ENCODE measurements at places on chromosomes 1 and 21.

- H3K27me3 ChIP-seq, result no peaks in the 10 kb centered on the region
- no peaks in the 10 kb centered on the region for H3K4me1 ChIP-seq
- no peak for DNase-seq
- no peak overlapping the region for H3K27ac ChIP-seq
Observed at GRCh38 chr1:16292739-16293138, 55.8 kb upstream of the CPLANE2 start.

DNA sequence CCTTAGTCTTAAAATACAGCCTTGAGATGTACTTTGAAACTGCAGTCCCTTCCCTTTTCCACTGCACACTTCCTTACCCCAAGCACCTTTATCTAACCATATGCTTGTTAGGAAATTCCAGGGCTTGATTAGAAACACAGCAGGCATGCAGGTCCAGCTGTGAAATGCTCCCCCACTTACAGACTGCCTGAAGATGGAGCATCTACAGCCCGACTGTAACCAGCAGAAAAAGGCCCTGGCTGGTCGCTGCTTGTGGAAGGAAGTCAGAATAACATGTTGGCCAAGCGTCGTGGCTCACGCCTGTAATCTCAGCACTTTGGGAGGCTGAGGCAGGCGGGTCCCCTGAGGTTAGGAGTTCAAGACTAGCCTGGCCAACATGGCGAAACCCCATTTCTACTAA is 37.2 kb downstream of the VN1R5 start:
- no peak overlapping the region for H3K4me3 ChIP-seq
- no peaks in the 10 kb centered on the region for H3K27me3 ChIP-seq
- H3K27ac ChIP-seq, result no peak overlapping the region
- no peaks in the 10 kb centered on the region for H3K4me1 ChIP-seq
- DNase-seq, result no peak
- H3K36me3 ChIP-seq, result no peaks in the 10 kb centered on the region

DNA sequence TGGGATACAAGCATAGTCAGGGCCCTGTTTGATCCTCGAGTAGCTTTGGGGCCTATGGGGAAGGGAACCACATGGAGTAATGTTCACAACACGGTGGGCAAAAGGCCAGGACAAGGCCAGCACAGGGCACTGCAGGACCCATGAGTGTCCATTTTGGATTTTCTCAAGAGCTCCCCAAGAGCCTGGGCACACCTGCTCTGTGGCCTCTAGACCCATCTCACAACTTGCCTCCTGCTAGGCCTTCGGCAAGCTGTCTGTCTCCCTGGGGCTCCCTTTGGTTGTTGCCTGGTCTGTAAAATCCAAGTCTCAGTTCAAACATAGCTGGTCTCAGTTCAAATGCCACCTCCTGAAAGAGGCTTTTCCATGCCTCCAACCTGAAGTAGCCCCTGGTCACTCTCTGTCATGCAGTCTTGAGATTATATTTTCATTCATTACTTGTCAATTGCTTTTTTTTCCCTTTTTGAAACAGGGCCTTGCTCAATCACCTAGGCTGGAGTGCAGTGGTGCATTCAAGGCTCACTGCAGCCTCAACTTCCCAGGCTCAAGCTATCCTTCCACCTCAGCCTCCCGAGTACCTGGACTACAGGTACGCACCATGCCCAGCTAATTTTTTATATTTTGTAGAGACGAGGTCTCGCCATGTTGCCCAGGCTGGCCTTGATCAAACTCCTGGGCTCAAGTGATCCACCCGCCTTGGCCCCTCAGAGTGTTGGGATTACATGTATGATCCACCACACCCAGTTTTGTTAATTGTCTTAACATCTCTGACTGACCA is 107.4 kb downstream of the MATN1 start:
- H3K27me3 ChIP-seq, result no peaks in the 10 kb centered on the region
- H3K4me3 ChIP-seq, result no peak overlapping the region
- H3K36me3 ChIP-seq, result no peaks in the 10 kb centered on the region
- H3K27ac ChIP-seq, result no peak overlapping the region

GRCh38 chr1:109198043-109198695 is 15.5 kb upstream of the SARS1 start:
- no peaks in the 10 kb centered on the region for H3K36me3 ChIP-seq
- no peaks in the 10 kb centered on the region for H3K27me3 ChIP-seq
- H3K4me1 ChIP-seq, result no peaks in the 10 kb centered on the region
- no peak for DNase-seq
- H3K4me3 ChIP-seq, result no peak overlapping the region

- H3K27ac ChIP-seq, result no peak overlapping the region
- no peaks in the 10 kb centered on the region for H3K36me3 ChIP-seq
- H3K4me3 ChIP-seq, result no peak overlapping the region
- H3K27me3 ChIP-seq, result no peaks in the 10 kb centered on the region
Observed at GRCh38 chr1:232226197-232226712, 403.7 kb downstream of the SIPA1L2 start.

- DNase-seq, result no peak
- no peak overlapping the region for H3K27ac ChIP-seq
- no peaks in the 10 kb centered on the region for H3K27me3 ChIP-seq
- no peaks in the 10 kb centered on the region for H3K4me1 ChIP-seq
- no peak overlapping the region for H3K4me3 ChIP-seq
Observed at GRCh38 chr1:21447311-21447710, 7.4 kb downstream of the NBPF3 start.

DNA sequence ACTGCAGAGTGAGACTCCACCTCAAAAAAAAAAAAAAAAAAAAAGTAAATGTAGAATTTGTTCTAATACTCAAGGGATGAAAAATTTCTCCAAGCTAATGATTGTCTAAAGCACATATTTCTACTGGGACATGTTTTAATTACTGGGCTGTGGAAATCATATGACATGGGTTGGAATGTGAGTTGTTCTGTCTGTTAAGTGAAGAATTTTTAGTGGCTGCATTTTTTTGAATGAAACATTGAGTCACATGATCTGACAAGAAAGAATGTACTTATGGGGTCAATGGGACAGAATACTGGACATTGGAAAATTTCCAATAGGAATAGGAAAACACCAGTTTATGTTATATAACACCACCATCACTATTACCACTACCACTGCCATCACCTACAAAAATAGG is 123.8 kb upstream of the IVNS1ABP start:
- H3K27ac ChIP-seq, result no peak overlapping the region
- H3K4me3 ChIP-seq, result no peak overlapping the region
- H3K36me3 ChIP-seq, result no peaks in the 10 kb centered on the region
- H3K4me1 ChIP-seq, result peaks cover 20% of the 10 kb centered on the region

- H3K4me1 ChIP-seq, result no peaks in the 10 kb centered on the region
- DNase-seq, result no peak
- H3K27ac ChIP-seq, result no peak overlapping the region
- no peak overlapping the region for H3K4me3 ChIP-seq
- H3K27me3 ChIP-seq, result no peaks in the 10 kb centered on the region
- H3K36me3 ChIP-seq, result no peaks in the 10 kb centered on the region
Observed at GRCh38 chr1:33735624-33736023, 128.3 kb upstream of the HMGB4 start.

- H3K27me3 ChIP-seq, result no peaks in the 10 kb centered on the region
- H3K27ac ChIP-seq, result no peak within 1 kb of the TSS
- DNase-seq, result no peak
- H3K4me1 ChIP-seq, result no peaks in the 10 kb centered on the region
Observed at GRCh38 chr1:99264201-99265021, at the start of gene PLPPR4. TSS of gene PLPPR4 (plus strand) at chr1:99264492. CDS start at chr1:99264594, 102 bp downstream.

GRCh38 chr1:153616144-153616916 is at the start of gene S100A14:
TSS of gene S100A14 (minus strand) at chr1:153616325. CDS start at chr1:153615858, 467 bp downstream.
- H3K27ac ChIP-seq, result no peak within 1 kb of the TSS
- H3K36me3 ChIP-seq, result no peaks in the 10 kb centered on the region
- H3K4me3 ChIP-seq, result no peak within 1 kb of the TSS

GRCh38 chr21:23694390-23694789 is 1912.9 kb downstream of the MRPL39 start:
- DNase-seq, result no peak
- no peaks in the 10 kb centered on the region for H3K36me3 ChIP-seq
- H3K4me3 ChIP-seq, result no peak overlapping the region
- H3K27ac ChIP-seq, result no peak overlapping the region
- H3K4me1 ChIP-seq, result no peaks in the 10 kb centered on the region
- H3K27me3 ChIP-seq, result no peaks in the 10 kb centered on the region

DNA sequence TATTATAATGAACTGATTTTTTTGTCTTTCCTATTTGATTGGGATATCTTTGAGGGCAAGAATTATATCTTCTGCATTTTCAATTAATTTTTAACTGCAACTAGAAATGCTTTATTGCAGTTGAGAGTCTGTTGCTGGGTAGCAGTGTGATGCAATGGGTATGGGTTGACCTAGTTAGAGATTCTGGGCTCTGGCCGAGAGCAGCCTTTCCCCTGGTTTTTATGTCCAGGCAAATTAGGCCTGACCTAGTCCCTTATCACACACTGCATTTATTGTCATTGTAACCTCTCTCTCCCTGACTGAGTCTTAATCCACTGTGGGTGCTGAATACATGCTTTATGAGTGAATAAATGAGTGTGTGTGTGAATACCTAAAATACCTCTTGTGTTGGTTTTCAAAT is 206.4 kb upstream of the PTGFR start:
- H3K27me3 ChIP-seq, result no peaks in the 10 kb centered on the region
- no peak for DNase-seq
- H3K27ac ChIP-seq, result no peak overlapping the region

GRCh38 chr1:232600424-232601258 is 29.3 kb downstream of the SIPA1L2 start:
- no peak for DNase-seq
- no peaks in the 10 kb centered on the region for H3K4me1 ChIP-seq
- no peak overlapping the region for H3K4me3 ChIP-seq
- no peaks in the 10 kb centered on the region for H3K36me3 ChIP-seq
- no peaks in the 10 kb centered on the region for H3K27me3 ChIP-seq
- no peak overlapping the region for H3K27ac ChIP-seq

GRCh38 chr1:115062542-115063004 is 26.7 kb downstream of the TSPAN2 start:
- H3K36me3 ChIP-seq, result no peaks in the 10 kb centered on the region
- H3K27ac ChIP-seq, result peak overlapping the region; percentile 84
- peaks cover 32% of the 10 kb centered on the region for H3K4me1 ChIP-seq
- peak; percentile 75 for DNase-seq

DNA sequence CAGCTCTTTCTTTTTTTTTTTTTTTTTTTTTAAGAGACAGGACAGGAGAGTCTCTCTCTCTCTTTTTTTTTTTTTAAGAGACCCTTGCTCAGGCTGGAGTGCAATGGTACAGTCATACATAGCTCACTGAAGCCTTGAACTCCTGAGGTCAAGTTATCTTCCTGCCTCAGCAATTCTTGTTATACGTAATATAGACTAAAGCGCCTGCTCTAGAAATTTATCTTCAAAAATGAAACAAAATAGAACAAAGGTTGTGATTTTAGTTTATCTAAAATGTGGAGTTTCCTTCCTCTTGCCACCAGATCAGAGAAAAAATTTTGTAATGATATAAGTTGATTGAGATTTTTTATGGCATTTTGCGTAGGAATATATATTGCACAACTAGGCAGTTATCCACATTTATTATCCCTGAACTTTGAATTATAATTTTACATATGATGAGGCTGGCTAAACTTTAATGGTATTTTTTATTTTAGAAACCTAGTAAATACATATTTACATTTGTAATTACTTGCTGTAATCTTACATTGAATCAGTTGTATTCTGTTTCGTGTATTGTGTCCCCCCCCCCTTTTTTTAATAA is 44.2 kb downstream of the MTF2 start:
- no peak overlapping the region for H3K4me3 ChIP-seq
- no peaks in the 10 kb centered on the region for H3K4me1 ChIP-seq
- DNase-seq, result no peak
- H3K27me3 ChIP-seq, result no peaks in the 10 kb centered on the region
- peaks cover 13% of the 10 kb centered on the region for H3K36me3 ChIP-seq
- H3K27ac ChIP-seq, result no peak overlapping the region

GRCh38 chr21:43917515-43918384 is 52.7 kb downstream of the AGPAT3 start:
- H3K4me1 ChIP-seq, result peaks cover 41% of the 10 kb centered on the region
- peak overlapping the region; percentile 84 for H3K27ac ChIP-seq
- DNase-seq, result no peak
- H3K27me3 ChIP-seq, result no peaks in the 10 kb centered on the region

- H3K27ac ChIP-seq, result no peak overlapping the region
- H3K27me3 ChIP-seq, result no peaks in the 10 kb centered on the region
Observed at GRCh38 chr1:36728846-36729245, 246.1 kb upstream of the CSF3R start.

- no peaks in the 10 kb centered on the region for H3K4me1 ChIP-seq
- no peak overlapping the region for H3K4me3 ChIP-seq
- no peaks in the 10 kb centered on the region for H3K27me3 ChIP-seq
- DNase-seq, result no peak
Observed at GRCh38 chr1:156992215-156992614, 53.3 kb downstream of the ARHGEF11 start.

DNA sequence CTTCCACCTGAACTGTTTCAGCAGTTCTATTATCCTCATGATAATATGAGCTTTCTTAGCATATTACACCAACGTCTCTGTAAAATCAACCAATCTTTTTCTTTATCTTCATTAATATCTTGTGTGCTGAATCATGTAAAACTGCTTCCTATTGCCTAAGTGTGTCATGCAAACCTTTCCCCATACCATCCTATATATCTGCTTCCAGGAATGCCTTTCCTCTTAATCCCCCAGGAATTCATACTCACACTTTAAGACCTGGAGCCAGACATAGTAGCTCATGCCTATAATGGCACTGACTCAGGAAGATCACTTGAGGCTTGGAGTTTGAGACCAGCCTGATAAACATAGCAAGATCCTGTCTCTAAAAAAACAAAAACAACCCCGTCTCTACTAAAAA is 183.9 kb downstream of the NRIP1 start:
- DNase-seq, result no peak
- H3K27me3 ChIP-seq, result no peaks in the 10 kb centered on the region
- no peak overlapping the region for H3K27ac ChIP-seq
- no peaks in the 10 kb centered on the region for H3K36me3 ChIP-seq
- no peak overlapping the region for H3K4me3 ChIP-seq

Measured in naive thymus-derived CD4-positive, alpha-beta T cell (primary cell).